ENCODE measurements at places on chromosomes 13 and 19. TPM values are rescaled to one million over a fixed set of nuclear protein-coding genes. Genes with fewer than 3 reads are reported as not detected.

DNA sequence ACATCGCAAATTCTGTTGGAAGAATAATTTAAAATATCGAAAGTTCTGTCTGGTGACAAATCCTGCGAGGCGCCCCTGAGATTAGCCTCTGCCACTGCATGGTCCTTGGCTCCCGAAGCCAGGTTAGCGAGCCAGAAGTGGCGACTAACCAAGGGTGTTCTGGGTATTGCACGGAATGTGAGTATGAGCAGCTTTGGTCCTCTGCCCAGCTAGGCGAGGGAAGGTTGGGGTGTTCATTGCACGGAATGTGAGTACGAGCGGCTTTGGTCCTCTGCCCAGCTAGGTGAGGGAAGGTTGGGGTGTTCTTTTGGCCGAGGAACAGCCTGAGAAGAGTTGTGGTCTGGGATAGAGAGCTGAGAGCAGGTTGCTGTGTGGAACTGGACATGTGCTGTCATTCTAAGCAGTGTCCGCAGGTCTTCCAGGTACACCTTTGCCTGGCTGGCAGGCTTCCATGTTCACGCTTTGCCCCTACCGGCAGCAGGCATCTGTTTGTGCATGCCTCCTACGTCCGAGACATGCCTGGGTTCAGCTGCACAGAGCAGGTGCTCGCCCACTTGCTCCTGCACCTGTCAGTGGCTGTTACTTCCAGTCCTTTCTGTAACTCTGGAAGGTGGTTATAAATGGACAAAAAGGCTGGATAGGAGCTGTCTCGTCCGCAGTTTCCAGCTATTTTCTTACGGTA lies 18.3 kb upstream of the TEX29 start:
- peaks cover 11% of the 10 kb centered on the region for H3K36me3 ChIP-seq
- no peak overlapping the region for H3K4me3 ChIP-seq
- no peak for DNase-seq
- H3K4me1 ChIP-seq: no peaks in the 10 kb centered on the region
- no peak overlapping the region for H3K27ac ChIP-seq

GRCh38 chr13:50401049-50401505 lies 385.8 kb downstream of the KCNRG start:
- H3K4me3 ChIP-seq: no peak overlapping the region
- no peak for DNase-seq
- H3K27ac ChIP-seq: no peak overlapping the region
- no peaks in the 10 kb centered on the region for H3K4me1 ChIP-seq
- H3K36me3 ChIP-seq: no peaks in the 10 kb centered on the region
- H3K27me3 ChIP-seq: no peaks in the 10 kb centered on the region

DNA sequence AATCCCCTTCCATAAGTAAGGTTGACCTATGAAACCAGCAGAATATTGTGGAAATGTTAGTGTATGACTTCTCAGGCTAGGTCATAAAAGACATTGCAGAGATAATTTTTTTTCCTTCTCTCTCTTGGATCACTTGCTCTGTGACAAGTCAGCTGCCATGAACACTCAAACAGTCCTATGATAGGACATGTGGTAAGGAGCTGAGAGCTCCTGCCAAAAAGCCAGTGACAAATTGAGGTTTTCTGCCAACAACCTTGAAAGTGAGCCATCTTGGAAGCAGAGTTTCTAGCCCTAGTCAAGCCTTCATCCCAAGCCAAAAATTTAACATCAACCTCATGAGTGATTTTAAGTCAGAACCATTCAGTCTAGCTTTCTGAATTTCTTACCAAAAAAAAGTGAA lies 270.9 kb upstream of the NBEA start:
- no peak overlapping the region for H3K27ac ChIP-seq
- H3K27me3 ChIP-seq: no peaks in the 10 kb centered on the region
- no peak overlapping the region for H3K4me3 ChIP-seq
- DNase-seq: no peak

The NRTN gene
- total RNA-seq: 1.6 TPM

DNA sequence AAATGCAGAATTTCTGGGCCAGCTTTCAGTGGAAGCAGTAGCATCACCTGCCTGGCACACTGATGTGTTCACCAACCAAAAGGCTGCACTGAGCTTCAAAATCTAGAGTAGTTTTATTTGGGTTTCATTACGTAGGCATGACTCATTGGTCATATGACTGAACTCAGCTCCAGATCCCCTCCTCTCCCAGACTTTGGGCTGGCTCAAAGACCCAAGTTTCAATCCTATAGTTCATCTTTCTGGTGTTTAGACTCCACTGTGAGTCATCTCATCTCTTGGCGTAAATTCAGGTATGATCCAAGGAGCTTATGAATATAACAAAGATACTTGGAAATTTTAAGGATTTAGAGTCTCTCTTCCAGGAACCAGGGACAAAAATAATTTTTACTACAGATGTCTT lies 17.7 kb downstream of the ZMYM5 start:
- peak overlapping the region; percentile 43 for H3K27ac ChIP-seq
- no peaks in the 10 kb centered on the region for H3K36me3 ChIP-seq
- H3K4me1 ChIP-seq: no peaks in the 10 kb centered on the region

DNA sequence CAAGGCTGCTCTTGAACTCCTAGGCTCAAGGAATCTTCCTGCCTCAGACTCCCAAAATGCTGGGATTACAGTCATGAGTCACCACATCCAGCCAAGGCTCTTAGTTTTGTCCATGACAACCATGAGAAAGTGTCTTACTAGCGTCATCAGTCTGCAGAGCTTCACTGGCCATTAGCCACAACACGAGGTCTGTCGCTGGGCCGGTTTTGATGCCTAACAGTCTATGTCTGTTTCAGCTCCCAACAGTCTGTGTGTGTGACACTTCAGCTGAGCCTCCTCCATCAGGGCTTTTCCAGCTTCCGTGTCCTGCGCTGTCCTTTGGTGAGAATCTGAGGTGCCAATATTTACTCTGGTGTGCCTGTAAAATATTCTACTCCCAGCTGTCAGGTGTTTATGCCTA lies 47.6 kb downstream of the CEP89 start:
- H3K27ac ChIP-seq: no peak overlapping the region
- no peaks in the 10 kb centered on the region for H3K4me1 ChIP-seq
- DNase-seq: no peak
- no peaks in the 10 kb centered on the region for H3K27me3 ChIP-seq
- H3K36me3 ChIP-seq: no peaks in the 10 kb centered on the region
- H3K4me3 ChIP-seq: no peak overlapping the region

DNA sequence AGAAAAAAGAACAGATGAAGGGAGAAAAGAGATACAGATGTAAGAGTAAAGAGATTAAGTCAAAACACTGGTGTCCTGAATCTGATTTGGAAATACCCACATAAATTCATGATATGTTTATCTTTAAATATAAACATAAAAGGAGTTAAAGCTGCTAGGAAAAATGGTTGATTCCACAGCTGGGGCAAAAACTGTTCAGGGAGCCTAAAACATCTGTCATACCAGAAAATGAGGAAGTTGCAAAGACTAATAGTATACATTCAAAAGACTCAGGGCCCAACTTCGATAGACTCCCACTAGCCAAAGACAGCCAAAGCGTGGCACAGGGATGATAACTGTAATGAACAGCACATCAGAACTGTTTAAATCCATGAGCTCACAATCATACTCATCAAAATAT lies 62.0 kb downstream of the ABCC4 start:
- no peaks in the 10 kb centered on the region for H3K4me1 ChIP-seq
- no peak overlapping the region for H3K4me3 ChIP-seq
- no peak overlapping the region for H3K27ac ChIP-seq
- no peak for DNase-seq
- H3K36me3 ChIP-seq: no peaks in the 10 kb centered on the region

GRCh38 chr19:8004723-8005513 lies 523 bp downstream of the ELAVL1 start:
- H3K27ac ChIP-seq: peak overlapping the region; percentile 92
- peaks cover 15% of the 10 kb centered on the region for H3K4me1 ChIP-seq
- peak overlapping the region; percentile 86 for H3K4me3 ChIP-seq
- H3K36me3 ChIP-seq: no peaks in the 10 kb centered on the region
- no peaks in the 10 kb centered on the region for H3K27me3 ChIP-seq
- DNase-seq: no peak

The CYP4F2 gene
- not detected for total RNA-seq

DNA sequence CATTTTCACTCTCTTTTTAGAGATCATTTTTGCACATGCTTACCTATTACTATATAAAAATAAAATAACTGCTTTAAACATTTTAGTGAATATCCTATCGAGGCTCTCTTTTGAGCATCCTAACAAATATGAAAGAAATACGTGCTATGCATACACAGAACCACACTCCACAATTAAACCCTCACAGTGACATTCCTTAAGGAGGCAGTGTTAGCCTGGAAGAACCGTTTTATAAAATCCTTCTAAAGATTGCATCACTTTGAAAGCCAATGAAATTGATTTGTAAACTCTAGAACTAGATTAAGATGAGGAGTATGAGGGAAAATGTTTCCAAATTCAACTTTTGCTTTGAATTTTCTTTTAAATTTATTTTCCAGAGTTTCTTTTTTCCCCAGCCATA lies 11.1 kb upstream of the ENOX1 start:
- H3K4me3 ChIP-seq: no peak overlapping the region
- H3K4me1 ChIP-seq: no peaks in the 10 kb centered on the region
- DNase-seq: no peak

The TGFBR3L gene
- total RNA-seq: 2.3 TPM

GRCh38 chr19:9871626-9872338 lies 36.7 kb downstream of the PIN1 start:
- no peak overlapping the region for H3K27ac ChIP-seq
- H3K4me1 ChIP-seq: no peaks in the 10 kb centered on the region
- no peak overlapping the region for H3K4me3 ChIP-seq
- no peaks in the 10 kb centered on the region for H3K36me3 ChIP-seq
- DNase-seq: no peak
- H3K27me3 ChIP-seq: no peaks in the 10 kb centered on the region

- DNase-seq: no peak
- H3K36me3 ChIP-seq: no peaks in the 10 kb centered on the region
- no peaks in the 10 kb centered on the region for H3K27me3 ChIP-seq
- H3K4me1 ChIP-seq: peaks cover 3% of the 10 kb centered on the region
These were observed 21.1 kb downstream of the LATS2 start for GRCh38 chr13:21040120-21040826.

DNA sequence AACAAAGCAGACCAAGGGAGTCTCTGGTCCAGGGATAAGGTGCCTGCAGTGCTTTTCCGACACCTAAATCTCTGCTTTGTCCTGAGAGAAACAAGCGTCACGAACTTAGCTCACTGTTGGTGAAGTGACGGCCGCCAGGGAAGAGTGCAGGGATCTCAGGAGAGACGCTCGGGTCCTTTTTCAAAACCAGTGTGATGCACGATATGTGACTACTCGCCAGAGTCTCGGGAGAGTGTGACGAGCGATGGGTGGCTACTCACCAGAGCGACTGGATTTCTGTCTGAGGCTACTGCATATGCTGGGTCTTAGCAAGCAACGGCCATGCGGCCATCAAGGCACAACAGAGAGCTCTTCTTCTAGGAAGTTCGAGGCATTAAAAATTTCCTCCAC lies 16.5 kb upstream of the CFAP97D2 start:
- H3K27me3 ChIP-seq: no peaks in the 10 kb centered on the region
- no peaks in the 10 kb centered on the region for H3K36me3 ChIP-seq
- no peak overlapping the region for H3K4me3 ChIP-seq
- no peak for DNase-seq
- H3K27ac ChIP-seq: peak overlapping the region; percentile 69
- H3K4me1 ChIP-seq: peaks cover 11% of the 10 kb centered on the region

- no peak for DNase-seq
- peak overlapping the region; percentile 61 for H3K27ac ChIP-seq
- H3K27me3 ChIP-seq: no peaks in the 10 kb centered on the region
- H3K4me1 ChIP-seq: no peaks in the 10 kb centered on the region
These were observed 4.7 kb downstream of the LSM4 start for GRCh38 chr19:18317961-18318800.

The TRAPPC6A gene
- 54.4 TPM for total RNA-seq

DNA sequence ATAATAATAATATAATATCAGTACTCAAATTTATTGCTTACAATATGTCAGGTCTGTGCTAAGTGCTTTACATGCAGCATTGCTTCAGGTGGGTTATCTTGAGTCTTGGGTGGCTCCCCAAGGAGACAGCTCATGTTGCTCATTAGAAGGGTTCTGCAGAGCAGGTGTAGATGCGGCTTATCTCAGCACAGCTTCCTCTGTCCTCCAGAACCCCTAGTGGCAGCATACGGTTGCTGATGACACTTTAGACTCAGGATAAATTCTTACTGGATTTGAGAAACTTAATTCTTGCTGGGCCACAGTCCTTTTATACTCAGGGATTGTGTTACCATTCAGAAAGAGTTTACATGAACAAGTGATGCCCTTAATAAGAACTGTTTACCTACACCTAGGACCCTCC lies 8.9 kb downstream of the COG3 start:
- H3K27me3 ChIP-seq: no peaks in the 10 kb centered on the region
- H3K4me1 ChIP-seq: no peaks in the 10 kb centered on the region
- no peak overlapping the region for H3K4me3 ChIP-seq
- no peak overlapping the region for H3K27ac ChIP-seq
- H3K36me3 ChIP-seq: no peaks in the 10 kb centered on the region

The ZNF160 gene
- total RNA-seq: 52.8 TPM

The CDX2 gene
- not detected for total RNA-seq

DNA sequence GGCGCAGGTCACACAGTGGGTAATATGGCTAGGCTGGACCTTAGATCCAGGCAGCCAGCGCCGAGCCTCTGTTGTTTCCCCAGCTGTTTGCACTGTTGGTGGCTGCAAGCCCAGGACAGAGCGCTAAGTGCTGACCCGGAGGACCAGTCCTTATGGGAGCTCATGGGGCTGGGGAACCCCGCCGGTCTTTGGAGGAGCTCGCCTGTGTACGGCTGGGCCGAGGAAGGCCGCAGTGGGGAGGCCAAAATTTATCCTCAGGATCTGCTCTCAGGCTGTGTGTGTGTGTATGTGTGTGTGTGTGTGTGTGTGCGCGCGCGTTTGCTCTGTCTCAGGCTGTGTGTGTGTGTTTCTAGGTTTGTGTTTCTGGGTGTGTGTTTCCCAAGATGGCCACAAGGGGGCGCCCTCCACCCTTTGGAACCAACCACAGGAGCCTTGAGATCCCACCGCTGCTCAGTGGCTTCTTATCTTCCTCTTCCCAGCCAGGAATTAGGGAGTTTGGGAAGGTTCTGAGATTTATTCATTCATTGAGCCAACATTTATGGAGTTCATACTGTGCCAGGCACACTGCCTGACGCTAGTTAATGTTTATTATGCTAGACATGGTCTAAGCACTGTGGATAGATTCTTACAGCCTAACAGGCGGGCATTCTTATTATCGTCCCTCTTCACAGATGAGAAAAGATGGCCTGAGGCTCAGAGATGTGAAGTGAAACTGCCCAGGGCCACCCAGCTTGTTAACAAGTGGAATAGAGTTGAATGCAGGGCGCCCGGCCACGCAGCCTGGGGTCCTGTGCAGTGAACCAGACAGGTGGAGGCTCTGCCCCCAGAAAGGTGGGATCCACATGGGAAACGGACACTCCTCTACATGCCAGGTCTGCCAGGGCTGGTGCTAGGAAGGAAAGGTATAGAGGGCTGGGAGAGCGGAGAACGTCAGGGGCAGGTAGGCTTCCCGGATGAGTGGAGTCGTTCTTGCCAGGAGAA lies 13.0 kb downstream of the PGLYRP1 start:
- H3K27me3 ChIP-seq: no peaks in the 10 kb centered on the region
- H3K36me3 ChIP-seq: no peaks in the 10 kb centered on the region
- no peak overlapping the region for H3K4me3 ChIP-seq
- H3K4me1 ChIP-seq: no peaks in the 10 kb centered on the region

The ERICH4 gene
- total RNA-seq: not detected
